ENCODE measurements at places on chromosomes 2 and 18.

DNA sequence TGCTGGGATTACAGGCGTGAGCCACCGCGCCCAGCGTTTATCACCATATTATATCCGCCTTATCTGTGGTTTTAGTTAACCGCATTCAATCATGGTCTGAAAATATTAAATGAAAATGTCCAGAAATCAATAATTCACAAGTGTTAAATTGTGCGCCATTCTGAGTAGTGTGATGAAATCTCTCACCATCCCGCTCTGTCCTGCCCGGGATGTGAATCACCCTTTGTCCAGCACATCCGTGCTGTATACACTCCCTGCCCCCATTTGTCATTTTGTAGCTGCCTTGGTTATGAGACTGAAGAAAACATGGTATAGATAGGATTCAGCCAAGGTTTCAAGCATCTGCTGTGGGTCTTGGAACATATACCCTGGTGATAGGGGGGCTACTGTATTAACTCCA, 70.7 kb downstream of the TIMM21 start:
- DNase-seq: no peak

DNA sequence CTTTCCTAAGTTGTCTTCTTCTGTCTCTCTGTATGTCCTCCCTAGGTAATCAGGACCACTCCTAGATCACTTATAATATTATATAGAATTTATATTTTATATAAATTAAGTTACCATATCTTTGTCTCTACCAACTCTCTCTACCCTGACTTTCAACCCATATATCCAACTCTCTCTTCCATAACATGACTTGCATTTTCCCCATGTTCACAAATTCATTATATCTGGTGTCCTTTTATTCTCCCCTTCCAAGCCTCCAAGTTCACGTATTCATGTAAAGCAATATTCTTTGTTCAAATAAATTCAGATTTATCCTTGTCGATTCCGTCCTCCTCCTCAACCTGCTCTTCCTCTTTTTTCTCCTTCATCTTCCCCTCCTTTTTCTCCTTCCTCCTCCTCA, 127.5 kb downstream of the XIRP2 start:
- no peak for DNase-seq

GRCh38 chr2:96202152-96202854, 6.3 kb downstream of the STARD7 start:
- DNase-seq: no peak

GRCh38 chr2:107072150-107072940, 186.4 kb upstream of the ST6GAL2 start:
- no peak for DNase-seq

GRCh38 chr2:144682248-144682647, 162.3 kb upstream of the ZEB2 start:
- DNase-seq: no peak

GRCh38 chr2:116747103-116747502, 1067.4 kb upstream of the DDX18 start:
- no peak for DNase-seq

GRCh38 chr18:79905389-79905911, 46.0 kb downstream of the SLC66A2 start:
- no peak for DNase-seq

DNA sequence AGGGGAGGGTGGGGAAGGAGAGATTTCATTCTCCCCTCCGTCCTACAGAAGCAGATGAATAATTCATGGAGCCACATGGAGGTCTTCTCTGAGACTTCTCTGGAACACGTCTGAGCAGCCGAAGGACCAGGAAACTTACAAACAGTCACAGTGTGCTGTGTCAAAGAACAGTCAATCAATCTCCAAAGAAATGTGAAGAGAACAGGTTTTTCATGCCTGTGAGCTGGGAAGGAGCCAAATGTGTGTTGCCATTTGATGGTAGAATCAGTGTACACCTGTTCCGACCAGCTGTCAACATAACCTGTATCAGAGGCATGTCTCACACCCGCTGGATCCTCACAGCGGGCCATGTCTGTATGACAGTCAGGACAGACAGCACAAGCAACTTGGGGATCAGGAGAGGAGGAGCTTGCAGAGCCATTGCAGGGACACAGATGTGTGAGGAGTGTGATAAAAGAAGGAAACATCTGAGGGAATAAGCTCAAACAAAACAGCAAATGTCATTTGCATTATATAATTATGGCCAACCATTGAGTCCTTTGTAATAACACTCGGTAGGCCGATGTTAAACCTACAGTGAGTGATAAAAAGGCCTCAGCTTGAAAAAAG, 298.5 kb downstream of the EN1 start:
- no peak for DNase-seq

- DNase-seq: peak; percentile 54
These were observed 44.2 kb upstream of the AQP4 start for GRCh38 chr18:26909599-26910290.

- DNase-seq: peak; percentile 59
These were observed 774 bp upstream of the FZD7 start for GRCh38 chr2:202032846-202033316.

DNA sequence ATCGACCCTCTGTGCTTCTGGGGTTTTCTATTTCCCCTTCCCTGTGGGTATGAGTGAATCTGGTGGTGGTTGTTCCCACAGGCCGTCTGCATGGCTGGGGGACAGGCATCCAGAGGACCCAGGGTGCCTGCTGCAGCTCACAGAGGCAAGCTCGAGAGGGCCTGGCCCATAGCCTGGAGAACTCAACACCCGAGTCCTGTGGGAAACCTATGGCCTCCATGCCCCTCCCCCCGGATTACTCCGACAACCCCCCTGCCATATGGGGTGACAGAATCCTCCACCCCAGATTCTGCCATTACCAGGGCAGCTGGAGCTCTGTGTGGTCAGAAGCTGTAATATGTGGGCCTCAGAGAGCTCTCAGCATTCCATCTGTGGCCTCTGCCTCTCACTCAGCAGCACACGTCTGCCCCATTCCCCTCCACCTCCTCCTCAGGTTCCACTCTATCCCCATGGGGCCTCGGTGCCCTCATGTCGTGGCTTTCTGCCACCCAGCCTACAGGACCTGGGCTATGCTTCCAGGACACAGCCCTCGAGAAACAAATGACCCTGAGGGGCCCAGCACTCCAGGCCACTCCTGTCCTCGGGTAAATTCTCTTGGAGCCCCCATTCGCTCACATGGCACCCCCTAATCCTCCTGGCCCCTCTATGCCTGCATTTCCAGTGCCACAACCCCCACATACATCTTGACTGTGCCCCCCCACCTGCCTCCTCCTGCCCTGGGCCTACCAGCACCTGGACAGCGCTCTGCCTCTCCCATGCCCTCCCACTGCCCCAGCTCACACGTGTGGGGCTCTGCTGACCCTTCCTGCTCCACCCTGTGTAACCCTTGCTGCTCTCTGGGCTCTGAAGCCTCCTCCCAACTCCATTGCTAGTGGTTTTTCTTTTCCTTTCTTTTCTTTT, 3.6 kb downstream of the MZT2A start:
- DNase-seq: no peak

DNA sequence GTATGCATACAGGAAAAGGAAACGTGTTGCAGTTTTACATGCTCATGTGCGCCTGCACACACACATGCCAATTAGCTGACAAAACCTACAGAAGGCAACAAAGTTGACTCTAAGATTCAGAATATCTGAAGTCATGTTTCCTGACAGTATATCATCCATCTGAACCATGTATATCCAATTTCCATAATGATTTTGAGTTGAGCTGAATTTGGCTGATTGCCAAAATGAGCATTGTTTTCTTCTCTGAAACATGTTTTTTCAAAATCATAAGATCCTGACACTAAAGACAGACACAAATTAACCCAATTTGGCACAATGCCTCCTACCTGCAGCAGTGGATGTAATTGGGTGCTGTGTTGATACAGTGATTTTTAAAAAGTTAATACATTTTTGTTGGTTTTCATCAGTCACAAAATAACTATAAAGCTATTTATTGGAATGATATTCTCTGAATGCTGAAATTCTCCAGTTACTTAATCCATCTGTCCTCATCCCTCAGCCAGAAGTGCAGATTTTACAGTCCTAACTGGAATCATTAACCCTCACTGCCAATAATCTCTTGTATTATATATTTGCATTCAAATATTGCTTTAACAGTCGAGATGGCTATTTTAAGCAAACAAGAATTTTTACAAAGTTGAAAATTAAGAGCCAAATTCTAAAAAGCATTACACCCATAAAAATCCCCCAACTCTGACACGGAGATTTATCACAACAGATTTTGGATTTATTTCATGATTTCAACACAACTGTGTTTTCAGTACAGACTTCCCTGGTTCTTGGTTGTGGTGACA, 161.7 kb upstream of the LMAN1 start:
- DNase-seq: no peak

- DNase-seq: no peak
These were observed 146.1 kb downstream of the PRPF40A start for GRCh38 chr2:152571048-152571766.

- no peak for DNase-seq
These were observed 74.9 kb upstream of the ARL4C start for GRCh38 chr2:234571620-234572407.

DNA sequence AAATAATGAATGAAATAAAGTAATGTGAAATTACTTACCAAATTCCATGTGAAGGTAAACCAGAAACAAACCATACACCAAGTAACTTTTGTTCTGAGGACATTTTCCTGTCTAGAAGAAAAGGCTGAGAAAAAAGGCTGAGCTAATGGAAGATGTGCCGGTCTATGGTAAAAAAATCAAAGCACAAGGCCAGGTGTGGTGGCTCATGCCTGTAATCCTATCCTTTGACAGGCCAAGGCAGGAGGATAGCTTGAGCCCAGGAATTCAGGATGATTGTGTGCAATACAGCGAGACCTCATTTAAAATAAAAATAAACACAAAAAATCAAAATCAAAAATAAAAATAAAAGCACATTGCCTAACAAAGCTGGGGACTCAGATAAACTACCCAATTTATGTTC, 6.7 kb downstream of the ORC4 start:
- no peak for DNase-seq

DNA sequence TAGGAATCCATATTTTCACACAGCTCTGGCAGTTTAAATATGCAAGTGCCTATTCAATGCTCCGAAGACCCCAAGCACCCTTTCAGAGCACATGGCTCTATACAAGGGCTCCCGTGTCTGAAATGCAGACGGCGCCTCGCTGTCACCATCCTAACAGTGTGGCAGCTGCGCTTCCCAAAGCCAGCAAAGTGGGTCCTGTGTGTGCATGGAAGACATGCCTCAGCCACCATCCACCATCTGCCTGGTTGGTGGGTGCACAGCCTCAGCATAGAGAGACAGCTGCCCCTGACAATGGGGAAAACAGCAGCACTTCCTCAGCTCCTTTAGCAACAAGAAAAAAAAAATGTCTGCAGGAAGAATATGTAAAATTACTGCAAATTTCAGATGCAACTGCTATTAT, 218.1 kb downstream of the SP3 start:
- no peak for DNase-seq

DNA sequence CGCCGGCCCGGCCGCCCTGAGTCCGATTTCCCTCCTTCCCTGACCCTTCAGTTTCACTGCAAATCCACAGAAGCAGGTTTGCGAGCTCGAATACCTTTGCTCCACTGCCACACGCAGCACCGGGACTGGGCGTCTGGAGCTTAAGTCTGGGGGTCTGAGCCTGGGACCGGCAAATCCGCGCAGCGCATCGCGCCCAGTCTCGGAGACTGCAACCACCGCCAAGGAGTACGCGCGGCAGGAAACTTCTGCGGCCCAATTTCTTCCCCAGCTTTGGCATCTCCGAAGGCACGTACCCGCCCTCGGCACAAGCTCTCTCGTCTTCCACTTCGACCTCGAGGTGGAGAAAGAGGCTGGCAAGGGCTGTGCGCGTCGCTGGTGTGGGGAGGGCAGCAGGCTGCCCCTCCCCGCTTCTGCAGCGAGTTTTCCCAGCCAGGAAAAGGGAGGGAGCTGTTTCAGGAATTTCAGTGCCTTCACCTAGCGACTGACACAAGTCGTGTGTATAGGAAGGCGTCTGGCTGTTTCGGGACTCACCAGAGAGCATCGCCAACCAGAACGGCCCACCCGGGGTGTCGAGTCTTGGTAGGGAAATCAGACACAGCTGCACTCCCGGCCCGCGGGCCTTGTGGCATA, 4.6 kb downstream of the SIX2 start:
- DNase-seq: no peak

DNA sequence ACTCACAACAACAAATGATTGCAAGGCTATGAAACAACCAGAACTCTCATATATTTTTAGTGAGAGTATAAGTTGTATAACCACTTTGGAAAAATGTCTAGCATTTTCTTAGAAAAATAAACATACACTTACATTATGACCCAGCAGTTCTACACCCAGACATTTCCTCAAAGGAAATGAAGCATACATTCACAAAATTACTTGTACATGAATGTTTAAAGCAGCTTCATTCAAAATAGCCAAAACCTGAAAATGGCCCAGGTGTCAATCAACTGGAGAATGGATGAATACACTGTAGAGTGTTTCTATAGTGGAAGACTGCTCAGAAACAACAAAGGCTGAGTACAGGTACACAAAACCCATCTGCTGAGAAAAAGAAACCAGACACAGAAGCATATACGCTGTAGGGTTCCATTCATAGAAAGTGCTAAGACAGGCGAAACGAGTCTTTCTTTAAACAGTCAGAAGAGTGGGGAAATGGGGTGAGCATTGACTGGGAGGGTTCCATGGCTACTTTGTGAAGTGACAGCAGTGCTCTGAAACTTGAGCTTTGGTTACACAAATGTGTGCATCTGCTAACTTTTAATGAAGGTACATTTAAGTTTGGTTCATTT, 799.0 kb downstream of the DCDC2C start:
- DNase-seq: peak; percentile 6

GRCh38 chr2:205745661-205746419, 63.5 kb downstream of the NRP2 start:
- DNase-seq: no peak

DNA sequence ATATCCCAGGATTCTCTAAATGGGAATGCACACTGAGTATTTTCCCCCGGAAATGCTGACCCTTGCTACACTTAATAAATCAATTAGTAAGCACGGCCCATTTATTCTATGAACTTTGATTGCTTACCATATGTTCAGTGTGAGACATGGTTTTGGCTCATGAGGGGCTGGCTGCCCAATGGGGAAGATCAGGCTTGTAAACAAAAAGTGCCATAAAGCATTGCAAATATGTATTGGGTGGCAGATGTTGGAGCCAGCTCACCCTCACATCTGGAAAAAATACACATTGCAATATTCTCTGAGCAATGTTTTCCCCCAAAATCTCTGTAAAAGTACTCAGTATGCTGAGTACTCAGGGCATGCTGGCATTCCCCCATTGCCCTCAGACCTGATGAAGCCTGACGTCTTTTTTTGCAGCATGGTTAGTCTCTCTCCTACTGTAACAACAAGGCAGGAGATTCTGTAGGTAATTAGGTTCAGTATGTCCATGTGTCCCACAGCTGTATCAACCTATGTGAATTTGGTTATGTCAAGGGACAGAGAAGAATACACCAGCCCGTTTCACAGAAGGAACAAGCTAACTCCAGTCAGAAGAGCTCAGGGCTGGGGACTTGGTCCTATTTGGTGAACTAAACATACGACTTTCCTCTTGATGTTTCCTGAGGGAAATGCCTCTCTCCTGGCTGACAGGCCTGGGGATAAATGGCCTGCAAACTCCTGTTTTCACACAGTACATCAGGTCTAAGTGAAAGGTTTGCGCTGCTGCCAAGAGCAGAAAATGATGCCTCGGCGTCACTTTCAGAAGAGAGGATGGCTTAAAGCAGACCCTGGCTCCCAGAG, 202.4 kb downstream of the INSIG2 start:
- no peak for DNase-seq
